ENCODE measurements at places on chromosomes 7 and 10.

- DNase-seq: no peak
Observed at GRCh38 chr7:155752756-155753445, 59.4 kb downstream of the SHH start.

DNA sequence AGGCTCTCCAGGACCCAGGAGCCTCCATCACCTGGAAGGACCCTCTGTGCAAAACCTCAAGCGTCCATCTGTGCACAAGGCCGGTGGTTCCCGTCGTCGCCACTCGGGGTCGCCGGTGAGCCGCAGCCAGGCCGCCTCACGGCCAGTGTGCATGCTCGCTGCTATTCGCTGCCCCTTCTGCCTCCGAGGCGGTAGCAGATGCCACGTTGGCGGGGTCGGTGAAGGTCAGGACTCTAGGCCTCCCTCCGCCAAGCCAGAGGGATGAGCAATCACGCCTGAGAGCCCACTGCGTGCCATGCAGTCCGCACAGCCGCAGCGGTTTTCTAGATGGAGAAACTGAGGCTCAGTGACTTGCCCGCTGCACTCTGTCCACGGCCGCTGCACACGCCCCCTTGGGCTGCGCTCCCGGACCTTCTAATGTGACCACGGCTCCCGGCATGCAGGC, 5.7 kb downstream of the UPK3B start:
- no peak for DNase-seq

DNA sequence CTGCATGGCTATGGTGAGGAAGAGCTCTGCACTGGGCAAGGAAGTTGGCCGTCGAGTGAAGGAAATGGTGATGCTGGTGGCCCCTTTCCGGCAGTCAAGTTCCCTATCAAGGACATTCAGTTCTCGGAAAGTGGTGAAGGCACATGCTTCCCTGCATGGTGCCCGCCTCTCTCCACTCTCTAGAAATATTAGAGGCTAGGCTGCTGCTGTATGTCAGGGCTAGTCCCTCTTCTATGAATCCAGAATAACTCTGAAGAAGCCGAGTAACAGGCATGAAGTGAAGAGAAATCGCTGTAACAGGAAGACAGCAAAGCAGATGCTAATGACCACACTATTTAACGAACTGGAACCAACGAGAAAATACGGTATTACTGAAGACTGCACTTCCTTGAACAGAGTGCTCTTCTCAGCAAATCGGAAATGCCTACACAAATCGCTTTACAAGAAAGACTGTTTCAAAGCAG, 5.4 kb downstream of the IDI1 start:
- no peak for DNase-seq

GRCh38 chr7:151682831-151683614, 163.3 kb upstream of the RHEB start:
- DNase-seq: no peak

DNA sequence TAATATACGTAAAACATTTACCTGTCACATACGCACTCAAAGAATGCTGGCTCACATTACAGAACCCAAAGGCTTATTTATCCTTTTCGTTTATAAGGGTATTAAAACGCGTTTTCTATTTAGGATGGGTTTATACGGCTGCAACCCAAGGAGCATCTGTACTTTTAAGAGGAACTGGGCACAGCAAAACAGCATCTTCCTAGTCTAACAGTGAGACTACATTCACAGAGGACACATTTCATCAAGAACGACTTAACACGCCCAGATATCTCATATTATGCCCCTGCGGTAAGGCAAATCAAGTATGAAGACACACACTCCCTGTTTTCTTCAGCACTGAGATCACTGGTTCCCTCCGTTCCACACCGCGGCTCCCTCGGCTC, 533 bp upstream of the DMTF1 start:
- DNase-seq: no peak

DNA sequence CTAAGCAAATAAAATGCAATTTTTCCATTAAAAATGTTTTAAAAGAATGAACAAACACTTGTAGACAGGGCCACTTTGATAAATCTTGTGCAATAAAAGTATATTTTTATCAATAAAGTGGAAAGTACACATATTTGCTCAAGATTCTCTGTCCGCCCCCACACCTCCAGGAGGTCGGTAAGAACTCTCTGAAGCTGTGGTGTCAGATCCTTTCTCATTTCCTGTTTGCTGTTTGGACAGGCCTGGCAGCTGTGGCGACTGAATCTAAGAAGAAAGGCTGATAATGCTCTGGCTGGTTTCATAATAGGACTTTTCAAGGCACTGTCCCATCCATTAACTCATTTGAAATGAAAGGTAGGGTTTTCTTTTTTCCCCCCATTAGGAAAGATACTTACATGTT, 15.3 kb upstream of the ASB4 start:
- DNase-seq: peak; percentile 75

DNA sequence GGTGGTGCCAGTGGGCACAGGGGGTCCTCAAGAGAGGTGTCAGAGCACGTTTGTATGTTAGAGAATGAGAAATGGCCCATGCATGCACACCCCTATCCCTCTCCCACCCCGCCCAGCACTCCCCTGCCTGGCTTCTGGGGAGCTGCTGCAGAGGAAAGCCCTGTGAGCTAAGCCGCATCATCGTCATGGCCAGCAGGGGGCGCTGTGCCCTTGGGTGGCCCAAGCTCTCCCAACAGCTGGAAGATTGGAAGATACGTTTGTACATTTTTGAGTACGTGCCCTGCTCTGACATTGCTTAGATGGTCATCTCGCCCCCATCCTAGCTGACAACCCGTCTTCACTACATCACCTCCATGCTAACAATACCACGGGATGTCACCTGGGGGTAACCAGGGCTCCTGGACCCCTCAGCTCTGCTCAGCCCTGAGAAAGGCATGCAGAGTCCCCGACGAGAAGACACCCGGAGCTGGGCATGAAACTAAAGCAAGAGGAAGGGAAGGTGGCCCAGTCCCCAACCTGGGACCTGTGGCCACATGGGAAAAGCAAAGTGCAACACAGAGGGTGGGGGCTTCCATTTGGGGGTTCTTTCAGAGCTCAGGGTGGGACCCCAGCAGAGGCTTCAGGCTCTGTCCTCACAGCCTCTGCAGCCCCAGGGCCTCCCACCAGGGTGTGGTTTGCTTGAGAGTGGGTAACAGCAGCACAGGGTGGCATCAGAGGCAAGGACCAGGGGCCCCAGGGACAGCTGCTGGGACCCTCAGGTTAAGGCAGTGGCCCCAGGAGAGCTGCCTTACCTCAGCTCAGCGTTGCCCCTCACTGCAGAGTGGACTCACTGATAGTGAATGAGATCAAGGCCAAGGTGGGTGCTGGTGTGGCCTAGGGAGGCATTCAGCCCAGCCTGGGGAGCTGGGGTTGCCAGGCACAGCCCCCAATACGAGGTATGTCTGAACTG, 136.6 kb downstream of the PTPN20 start:
- DNase-seq: peak; percentile 69

- DNase-seq: peak; percentile 63
Observed at GRCh38 chr10:35545878-35546590, 59.1 kb upstream of the GJD4 start.

- DNase-seq: no peak
Observed at GRCh38 chr10:22609719-22610465, 104.5 kb downstream of the PIP4K2A start.

- no peak for DNase-seq
Observed at GRCh38 chr10:106182542-106182941, 982.0 kb downstream of the SORCS1 start.

- no peak for DNase-seq
Observed at GRCh38 chr7:131683536-131684125, 127.2 kb upstream of the PODXL start.

GRCh38 chr7:123122916-123123315, 76.9 kb downstream of the SLC13A1 start:
- DNase-seq: no peak

DNA sequence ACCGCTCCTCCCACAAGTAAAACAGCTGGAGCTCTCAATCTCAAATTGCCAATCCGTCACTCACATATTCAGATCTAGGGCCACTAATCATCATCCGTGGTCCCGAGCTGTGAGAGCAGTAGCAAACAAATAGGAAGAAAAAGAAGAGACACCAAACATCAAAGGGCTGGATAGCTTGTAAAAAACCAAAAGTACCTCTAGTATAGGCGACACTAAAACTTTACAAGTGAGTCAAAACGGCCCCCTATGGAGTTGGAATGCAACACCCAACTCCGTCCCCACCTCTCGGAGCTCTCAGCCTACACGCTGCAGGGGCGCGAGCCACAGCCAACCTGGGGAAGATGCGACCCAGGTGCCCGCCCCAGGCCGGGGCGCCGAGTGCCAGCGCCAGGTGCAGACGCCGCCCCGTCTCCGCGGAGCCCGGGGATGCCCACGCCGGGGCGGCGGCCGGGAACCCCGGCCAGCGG, 581 bp downstream of the FAM3C start:
- peak; percentile 28 for DNase-seq

GRCh38 chr7:43570688-43571365, 12.1 kb upstream of the STK17A start:
- DNase-seq: peak; percentile 48

- DNase-seq: no peak
Observed at GRCh38 chr7:77407906-77408305, 8.2 kb downstream of the GSAP start.

GRCh38 chr10:35447693-35448407, 111.5 kb downstream of the CCNY start:
- DNase-seq: peak; percentile 72

- no peak for DNase-seq
Observed at GRCh38 chr7:152894295-152895170, 135.0 kb downstream of the ACTR3B start.

DNA sequence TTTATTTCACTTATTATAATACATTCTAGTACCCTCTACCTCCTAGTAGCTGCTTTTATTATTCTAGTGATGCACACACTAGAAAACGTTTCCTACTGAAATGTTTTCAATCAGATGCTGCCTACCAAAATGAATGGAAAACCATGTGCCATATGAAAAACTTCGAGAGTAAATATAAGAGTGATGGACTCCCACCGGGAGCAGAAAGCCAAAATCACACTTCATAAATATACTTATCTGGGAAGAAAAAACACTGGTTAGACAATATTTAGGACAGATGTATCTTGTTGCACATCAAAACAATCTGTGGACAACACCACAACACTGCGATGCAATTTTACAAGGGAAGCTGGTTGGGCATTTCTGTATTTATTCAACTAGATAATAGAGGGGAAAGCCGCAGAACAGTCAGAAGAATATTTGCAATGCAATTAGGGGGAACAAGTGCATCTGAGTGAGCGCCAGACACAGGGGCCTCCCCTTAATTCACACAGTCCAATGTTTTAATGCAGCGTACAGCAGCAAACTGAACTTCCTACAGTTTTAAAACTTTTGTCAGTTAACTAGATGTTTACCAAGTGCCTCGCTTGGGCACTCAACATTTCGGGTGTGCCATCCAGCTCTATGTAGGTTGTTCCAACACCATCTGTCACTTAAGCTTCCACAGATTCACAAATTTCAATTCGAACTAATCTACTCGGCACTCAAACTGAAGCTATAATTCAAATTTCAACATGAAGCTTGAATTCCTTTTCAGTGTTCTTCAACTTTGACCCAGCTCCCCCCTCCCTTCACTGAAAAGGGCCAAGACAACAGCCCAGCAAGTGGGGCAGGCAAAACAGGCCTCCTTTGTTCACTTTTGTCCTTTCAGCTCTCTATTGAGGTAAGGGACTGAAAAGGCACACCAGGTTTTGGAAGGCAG, 7.4 kb downstream of the NRCAM start:
- no peak for DNase-seq

GRCh38 chr10:109411917-109412316, 511.4 kb downstream of the XPNPEP1 start:
- no peak for DNase-seq

DNA sequence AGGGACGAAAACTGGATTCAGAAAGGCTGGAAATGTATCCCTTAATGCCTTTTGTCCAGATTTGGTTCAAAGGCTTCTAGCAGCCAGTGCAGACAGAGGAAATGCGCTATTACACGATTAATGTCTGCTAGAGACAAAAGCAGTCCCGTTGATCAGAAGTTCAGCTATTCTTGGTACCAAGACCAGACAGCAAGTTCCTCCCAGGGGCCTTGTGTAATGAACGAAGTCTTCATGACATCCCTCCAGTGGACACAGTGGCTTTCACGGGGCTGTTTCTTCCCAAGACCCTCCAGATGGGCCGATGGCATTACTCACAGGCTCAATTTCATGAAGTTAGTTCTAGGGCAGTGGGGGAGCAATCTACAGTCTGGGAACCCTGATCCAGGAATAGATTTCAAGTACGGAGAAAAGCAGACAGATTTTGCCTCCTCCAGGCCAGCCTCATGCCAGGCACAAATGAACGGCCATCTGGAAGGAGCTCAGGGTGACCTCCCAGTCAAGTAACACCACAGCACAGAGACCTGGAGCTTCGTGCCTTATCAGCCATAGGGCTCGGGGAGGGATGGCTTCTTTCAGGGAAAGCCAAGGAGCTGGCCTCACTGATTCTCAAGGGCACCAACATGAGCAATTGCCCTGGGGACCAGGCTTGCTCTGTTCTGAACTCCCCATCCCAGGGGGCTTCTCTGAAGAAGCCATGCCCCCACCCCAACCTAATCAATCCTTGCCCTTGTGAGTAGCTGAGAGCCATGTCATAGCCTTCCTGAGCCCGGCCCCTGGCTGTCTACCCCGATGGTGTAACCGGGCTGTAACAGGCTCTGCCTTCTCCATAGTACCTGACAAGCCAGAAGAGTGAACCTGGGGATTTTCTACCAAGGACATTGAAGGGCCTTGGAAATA, 101.1 kb downstream of the PRKAG2 start:
- DNase-seq: no peak

DNA sequence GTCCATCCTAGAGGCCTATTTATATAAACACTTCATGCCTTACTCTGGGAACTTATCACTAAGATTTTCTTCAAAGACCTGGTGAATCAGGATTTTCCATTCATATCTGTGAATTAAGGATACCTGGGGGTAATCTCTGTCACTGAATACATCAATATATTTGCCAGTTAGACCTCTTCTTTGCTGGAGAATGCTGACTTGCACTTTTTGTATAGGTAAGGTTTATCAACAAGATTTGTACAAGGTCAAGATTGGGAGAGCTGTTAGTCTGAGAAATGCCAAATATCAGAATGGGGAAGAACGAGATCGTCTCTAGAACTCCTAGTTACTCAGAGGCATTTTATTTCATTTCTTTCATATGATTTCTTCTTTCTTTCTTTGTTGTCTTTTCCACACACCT, 1060.0 kb downstream of the NRG3 start:
- no peak for DNase-seq

GRCh38 chr7:30469303-30469702, 9.3 kb downstream of the NOD1 start:
- peak; percentile 99 for DNase-seq

- peak; percentile 95 for DNase-seq
Observed at GRCh38 chr7:55475855-55476803, 96.2 kb downstream of the VOPP1 start.

GRCh38 chr10:59829601-59830000, 76.3 kb upstream of the MRLN start:
- DNase-seq: no peak

Measured in astrocyte of the spinal cord (primary cell).